Adipocyte (in vitro differentiated cells): ENCODE measurements at places on chromosomes 4 and X.
A peak's percentile ranks its signal among the peaks of the same experiment; 100 is the strongest.

DNA sequence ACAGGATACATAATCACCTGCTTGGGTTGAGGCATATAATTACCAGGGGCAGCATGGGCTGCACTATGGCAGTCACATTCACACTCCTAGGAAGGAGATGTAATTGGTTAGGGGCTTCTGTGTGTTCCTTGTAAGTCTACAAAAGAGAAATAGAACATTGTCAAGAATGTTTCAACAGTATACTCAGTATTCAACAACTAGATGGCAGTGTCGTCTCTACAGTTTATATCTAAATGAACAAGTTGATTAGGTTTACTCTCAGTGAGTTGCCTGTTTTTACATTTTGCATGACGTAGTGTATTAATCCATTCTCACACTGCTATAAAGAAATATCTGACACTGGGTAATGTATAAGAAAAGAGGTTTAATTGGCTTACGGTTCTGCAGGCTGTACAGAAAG lies 50.5 kb upstream of the RAB33B start:
- peak; percentile 5 for DNase-seq

DNA sequence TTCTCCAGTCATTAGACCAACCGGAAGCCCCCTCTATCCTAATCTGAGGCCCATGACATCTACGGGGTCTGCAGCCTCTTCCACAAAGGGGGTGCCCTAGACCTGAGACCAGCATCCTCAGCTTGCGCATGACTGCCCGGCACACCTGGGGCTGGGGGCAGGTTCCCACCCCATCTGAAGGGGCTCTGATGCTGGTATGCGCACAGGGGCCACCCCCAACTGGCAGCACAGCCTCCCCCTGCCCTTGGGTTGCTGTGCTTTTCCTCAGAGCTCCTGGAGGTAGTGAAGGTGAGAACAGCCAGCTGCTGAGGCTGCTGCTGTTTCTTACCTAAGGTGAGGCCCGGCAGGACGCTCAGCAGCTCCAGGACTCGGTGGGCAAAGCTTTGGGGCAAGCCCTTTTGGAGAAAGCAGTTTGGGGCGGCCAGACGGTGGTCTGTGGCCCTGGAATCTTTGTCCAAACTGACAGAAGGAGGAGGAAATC lies 18.9 kb upstream of the CPLX1 start:
- DNase-seq, result no peak

DNA sequence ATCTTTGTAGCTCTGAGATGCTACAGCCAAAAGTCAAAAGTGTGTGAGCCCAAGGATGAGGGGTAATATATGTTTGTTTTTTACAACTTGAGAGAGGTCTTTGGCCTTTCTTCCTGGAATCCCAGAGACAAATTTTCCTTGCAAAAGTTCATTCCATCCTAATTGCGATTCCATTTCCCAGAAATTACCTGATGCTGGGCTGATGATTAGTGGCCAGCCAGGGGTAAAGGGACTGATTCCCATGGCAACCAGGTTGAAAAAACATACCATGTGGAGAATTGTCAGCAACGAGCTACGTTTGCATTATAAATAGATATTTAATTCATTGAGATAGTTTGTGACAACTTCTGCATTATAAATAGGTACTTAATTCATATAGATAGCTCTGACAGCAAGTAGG lies 17.8 kb downstream of the IGSF1 start:
- DNase-seq, result no peak

GRCh38 chr4:1399508-1400190 lies 6.6 kb downstream of the NKX1-1 start:
- no peak for DNase-seq

DNA sequence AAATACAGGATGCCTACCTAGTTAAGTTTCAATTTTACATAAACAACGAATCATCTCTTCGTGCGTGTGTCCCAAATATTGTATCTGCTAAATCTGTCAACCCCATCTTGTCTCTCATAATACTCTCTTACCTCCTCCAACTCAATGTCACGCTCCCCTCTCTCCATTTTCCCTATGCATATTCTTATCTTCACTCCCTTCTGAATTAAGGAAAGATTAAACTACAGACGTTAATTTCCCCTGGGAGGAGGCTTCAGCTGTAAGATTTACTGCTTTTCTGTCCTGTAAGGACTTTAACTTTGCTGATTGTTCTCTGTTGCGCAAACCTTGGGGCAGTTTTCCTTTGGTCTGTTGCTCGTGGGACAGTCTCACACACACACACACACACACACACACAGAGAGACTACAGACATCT lies 455 bp upstream of the ABCB7 start:
- DNase-seq, result peak; percentile 8

GRCh38 chr4:167613381-167613780 lies 379.1 kb upstream of the SPOCK3 start:
- no peak for DNase-seq

GRCh38 chr4:2810388-2810787 lies 17.5 kb downstream of the SH3BP2 start:
- no peak for DNase-seq

GRCh38 chr4:59838236-59838635 lies 1361.9 kb upstream of the ADGRL3 start:
- DNase-seq, result no peak

- DNase-seq, result peak; percentile 84
Measured at GRCh38 chr4:184792950-184793555, 32.7 kb downstream of the ACSL1 start.

DNA sequence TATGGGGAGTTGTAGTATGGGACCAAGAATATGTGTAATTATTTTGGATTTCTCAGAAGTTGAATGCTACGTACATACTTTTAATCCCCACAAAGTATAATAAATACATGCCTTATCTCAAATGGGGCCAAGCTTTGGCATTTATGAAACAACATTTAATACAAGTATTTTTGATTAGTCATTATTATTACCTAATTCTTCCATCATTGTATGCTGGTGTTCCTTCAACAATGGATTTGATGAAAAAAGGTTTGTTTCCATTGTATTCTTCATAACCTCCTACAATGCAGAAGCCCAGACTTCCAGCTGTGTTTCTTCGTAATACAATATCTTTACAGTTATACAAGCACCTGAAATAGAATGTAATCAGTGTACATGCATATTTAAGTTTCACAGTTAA lies 83.8 kb downstream of the FIP1L1 start:
- DNase-seq, result no peak

DNA sequence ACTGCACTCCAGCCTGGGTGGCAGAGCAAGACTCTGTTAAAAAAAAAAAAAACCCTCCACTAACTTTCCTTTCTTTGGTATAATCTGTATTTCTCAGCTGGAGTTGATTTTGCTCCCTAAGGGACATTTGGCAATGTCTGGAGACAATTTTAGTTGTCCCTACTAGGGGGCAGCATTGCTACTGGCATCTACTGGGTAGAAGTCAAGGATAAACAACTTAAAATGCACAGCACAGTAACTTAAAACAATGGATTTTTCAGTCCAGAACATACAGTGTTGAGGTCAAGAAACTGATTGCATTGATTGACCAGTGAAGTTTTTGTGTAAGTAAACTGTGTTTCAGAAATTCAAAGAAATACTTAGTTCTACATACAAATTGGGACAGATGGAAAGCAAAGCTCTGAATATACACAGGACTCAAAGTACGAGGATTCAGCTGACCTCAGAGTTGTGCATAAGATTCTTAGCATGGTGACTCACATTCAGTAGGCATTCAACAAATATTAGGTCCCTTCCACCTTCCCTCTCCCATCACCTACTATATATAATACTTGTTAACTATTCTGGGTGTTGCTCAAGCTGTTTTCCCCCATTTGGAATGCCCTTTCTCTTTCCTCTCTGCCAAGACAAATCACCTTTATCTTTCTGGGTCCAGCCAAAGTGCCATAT lies 8.8 kb downstream of the DDX53 start:
- peak; percentile 21 for DNase-seq

GRCh38 chr4:80233390-80233789 lies 33.1 kb upstream of the FGF5 start:
- no peak for DNase-seq
